Fibroblast of skin of left biceps (primary cell): ENCODE measurements at places on chromosomes 3 and 15.

DNA sequence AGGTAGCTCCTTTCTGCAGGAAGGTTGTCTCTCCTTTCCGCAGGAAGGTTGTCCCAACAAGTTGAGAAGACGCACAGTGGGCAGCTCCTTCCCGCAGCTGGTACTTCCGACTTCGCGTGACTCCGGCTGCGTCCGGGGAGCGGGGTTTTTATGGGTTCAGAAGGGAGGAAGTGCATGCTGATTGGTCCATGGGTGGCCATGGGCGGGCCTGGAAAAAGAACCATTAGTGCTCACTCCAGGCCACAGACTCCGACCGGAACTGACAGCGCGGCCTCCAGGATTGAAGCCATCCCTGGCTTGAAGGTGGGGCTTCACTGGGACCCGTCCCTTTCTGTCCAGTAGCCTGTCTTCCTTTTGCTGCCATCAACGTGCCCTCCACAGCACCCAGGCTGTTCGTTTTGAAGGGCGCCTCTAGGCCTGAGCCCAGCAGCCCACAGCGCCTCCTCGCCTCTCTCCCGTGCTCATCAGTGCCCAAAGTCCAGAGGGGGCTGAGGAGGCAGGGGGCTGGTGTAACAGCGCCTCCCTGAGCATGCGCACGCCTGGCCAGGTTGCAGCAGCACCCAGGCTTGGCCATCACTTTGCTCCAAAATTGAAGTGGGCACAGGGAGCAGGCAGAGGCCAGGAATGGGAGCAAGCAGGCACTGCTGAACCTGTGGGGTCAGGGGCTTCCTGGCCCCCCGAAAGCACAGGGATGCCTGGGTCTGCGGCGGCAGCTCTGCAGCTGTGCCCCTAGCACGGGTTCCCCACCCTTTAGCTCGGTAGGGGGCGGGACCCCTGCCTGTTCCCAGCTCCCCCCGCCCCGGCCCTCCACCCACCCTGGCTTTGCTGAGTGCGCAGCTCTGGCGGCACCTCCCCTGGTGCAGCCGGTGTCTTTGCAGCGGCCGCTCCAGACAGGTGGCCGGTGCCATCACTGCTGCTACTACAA, 330.6 kb upstream of the MCTP2 start:
- DNase-seq, result no peak

DNA sequence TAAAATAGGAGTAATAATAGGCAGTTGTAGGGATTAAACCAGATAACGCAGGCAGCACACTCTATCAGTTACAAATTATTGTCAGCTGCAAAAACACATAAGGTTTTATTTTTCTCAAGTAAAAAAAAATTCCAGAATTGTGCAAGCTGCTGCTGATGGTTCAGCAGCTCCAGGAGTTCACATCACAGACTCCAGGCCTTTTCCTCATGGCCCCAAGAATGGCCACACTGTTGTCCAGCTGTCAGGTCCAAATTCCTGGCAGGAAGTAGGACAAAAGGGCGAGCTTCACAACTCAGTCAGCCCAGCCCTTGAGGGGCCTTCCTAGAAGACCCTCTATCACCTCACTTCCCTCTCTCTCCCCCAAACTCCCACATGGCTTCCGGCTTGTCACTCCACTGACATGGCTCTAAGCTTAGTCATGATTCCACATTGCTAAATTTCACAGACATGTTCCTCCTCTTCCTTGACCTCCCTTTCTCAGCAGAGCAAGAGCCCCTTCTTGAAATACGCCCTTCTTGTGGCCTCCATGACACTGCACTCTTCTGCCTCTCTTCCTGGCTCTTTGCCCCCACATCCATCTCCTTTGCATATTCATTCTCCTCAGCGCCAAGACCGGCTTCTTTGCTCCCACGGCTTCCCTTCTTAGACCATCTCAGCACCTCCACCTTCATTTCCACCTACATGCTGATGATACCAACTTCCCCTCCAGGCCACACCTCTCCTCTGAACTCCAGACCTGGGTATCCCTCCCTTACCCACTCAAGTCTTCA, 27.4 kb upstream of the FAM174B start:
- peak; percentile 64 for DNase-seq

GRCh38 chr15:50083424-50084025, 35.5 kb downstream of the ATP8B4 start:
- DNase-seq, result no peak

- no peak for DNase-seq
These were observed 8.0 kb downstream of the SH3BP5 start for GRCh38 chr3:15324379-15324808.

- DNase-seq, result no peak
These were observed 38.2 kb upstream of the MCF2L2 start for GRCh38 chr3:183466575-183466974.

- no peak for DNase-seq
These were observed 73.1 kb upstream of the BHLHE40 start for GRCh38 chr3:4906107-4906621.

DNA sequence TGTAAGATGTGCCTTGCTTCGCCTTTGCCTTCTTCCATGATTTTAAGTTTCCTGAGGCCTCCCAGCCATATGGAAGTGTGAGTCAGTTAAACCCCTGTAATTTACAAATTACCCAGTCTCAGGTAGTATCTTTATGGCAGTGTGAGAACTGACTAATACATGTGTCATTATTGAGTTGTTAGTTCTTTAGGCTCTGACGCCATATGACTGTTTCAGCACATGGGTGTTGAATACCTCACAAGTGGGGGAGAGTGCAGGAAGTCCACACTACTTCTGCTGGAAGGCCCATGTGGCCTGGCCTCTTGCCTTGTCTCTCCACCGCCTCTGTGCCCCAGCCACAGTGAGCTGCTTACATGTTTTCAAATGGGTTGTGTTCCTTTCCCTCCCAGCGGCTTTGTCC, 28.5 kb downstream of the MFSD1 start:
- DNase-seq, result no peak

DNA sequence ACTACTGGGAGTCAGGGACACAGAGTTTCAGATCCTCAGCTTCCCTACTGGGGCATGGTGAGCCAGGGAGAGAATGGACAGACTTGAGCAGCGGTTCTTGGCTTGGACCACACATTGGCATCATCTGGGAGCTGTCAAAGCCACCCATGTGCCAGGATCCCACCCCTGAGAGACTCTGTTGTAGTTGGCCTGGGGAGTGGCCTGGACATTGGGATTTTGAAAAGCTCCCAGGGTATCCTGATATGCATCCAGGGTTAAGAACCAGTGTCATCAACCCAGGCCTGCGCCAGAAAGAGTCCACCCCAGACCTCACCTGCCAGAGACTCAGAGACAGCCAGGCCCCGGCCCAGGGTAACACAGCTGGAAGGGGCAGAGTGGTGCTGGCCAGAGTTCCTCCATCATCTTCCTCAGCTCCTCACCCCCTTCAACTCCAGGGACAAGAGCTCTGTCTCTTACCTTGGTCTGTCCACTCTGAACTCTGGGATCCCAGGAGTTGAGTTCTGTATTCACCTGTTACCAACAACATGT, 33.0 kb upstream of the CHRNB4 start:
- DNase-seq, result no peak

DNA sequence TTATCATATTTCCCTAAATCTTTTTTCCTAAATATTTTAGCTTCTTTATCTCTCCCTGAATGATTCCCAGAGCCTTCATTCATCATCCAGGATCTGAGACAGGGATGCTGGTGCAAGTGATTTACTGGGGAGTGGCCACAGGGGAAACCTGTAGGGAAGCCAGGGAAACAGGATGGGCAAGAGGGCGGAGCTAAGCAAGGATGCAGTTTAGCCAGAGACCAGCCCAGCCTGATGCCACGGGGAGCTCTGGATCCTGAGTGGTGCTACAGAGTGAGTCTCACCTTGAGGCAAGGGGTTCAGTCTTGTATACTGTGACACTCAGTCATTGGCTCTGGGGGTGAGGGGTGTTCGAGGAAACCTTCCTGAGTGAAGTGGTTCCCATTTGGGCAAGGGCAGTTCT, 39.7 kb upstream of the LRRFIP2 start:
- no peak for DNase-seq
